ENCODE measurements at places on chromosomes 7 and 10.

- DNase-seq = no peak
Observed at GRCh38 chr7:28956608-28957063, 1.5 kb downstream of the TRIL start.

DNA sequence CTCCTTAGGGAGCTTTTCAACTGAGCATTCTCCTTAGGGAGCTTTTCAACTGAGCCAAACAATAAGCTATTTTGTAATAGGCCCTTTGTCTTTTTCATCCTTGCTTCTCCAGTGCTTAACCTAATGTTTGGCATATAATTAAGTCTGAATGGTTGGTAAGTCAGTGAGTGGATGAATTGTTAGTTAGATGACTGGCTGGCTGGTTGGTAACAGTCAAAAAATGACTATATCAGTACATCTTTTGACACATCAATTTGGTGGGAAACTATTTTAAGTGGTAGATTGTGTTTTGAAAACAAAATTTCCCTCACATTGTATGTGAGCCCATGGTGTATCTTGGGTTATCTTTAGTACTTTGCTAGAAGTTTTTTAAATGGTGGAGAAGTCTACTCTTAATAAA is 16.4 kb downstream of the ING3 start:
- no peak for DNase-seq

DNA sequence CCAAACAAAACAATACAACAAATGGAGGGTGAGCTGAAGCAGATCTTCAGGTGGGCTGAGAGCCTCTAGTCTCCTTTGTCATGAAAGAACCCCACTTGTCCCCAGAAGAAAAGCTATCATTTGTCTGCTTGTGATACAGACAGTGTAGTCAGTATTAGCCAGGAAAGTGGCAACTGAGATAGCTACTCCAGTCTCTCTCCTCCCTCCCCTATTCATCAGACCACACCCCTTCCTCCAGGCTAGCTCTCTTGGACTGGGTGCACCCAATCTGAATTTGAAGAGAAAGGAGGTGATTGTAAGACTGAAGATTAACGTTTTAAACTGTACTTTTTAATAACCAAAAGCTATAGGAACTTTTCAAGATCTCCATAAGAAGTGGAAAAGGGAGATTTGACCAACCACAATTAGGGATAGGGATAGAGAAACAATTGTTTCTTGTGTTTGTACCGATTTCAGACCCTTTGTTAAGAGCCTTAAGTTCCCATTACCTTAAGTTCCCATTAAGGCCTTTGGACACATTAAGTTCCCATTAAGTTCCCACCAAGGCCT is 14.1 kb downstream of the BMPR1A start:
- no peak for DNase-seq

DNA sequence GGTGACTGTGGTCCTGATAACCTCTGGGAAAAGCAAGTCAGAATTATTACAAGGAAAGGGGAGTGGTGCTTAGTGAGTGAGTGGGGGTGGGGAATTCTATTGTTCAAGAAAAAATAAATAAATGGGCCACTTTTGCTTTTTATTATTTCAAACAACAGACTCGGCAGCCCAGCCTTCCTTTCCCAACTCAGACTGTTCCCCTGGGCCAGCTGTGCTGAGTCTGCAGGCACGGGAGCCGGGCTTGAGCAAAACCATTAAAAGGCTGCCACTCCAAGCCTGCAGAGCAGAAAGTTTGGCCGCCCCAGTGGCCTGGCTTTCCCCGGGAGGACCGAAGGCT is 90.0 kb downstream of the PLXNA4 start:
- DNase-seq = no peak

DNA sequence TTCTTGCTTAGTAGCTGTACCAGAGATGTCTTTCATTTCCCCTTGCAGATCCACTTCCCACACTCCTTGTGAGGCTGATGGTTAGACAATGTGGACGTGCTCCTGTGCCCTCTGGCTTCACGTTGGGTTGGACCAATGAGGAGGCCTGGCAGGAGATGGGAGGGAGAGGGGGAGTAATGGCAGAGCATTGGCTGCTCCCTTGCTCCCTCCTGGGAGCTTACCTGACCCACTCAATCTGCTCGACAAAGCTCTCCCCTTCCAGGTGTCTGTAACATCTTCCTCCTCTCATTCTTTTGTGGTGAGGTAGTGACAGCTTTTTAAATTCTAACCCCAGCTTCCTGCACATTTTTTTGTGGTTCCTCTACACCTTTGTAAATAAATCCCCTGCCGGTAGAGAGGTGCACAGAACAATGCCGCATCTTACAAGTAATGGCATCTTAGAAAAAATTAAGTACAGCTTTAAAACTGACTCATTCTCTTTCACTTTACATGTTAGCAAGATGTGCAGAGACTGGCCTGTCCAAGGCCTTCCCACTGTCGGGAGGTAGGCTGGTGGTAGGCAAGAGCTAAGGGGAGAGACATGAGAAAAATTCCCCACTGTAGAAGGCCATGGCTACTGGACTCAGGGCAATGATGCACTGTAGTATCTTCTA is 134.3 kb downstream of the HTR7 start:
- DNase-seq = no peak

- DNase-seq = no peak
Observed at GRCh38 chr7:29881724-29882123, 75.4 kb downstream of the WIPF3 start.

Measured in CD4-positive, alpha-beta T cell treated with Interleukin-1 beta for 1 hour (primary cell).